ENCODE measurements at places on chromosomes 5 and 9.

DNA sequence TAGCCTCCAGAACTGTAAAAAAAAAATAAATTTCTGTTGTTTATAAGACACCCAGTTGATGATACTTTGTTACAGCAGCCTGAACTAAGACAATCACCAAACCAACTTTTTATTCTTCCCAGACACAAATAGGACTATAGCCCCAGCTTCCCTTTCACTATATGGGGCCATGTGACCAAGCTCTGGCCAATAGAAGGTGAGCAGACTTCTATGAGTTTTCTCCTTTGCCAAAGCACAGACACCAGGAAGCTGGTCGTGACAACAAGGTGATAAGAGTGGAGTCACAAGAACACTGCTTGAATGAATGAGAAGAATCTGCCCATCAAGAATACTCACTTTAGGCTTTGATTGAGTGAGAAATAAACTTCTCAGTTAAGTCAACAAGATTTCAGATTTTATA lies 217.7 kb downstream of the DEPDC1B start:
- no peak overlapping the region for H3K4me3 ChIP-seq
- H3K4me1 ChIP-seq = no peaks in the 10 kb centered on the region

GRCh38 chr5:76083555-76084495 lies 642 bp downstream of the SV2C start:
- DNase-seq = peak; percentile 40
- no peak overlapping the region for H3K27ac ChIP-seq
- peaks cover 57% of the 10 kb centered on the region for H3K27me3 ChIP-seq
- peak overlapping the region; percentile 69 for H3K4me3 ChIP-seq
- H3K4me1 ChIP-seq = peaks cover 28% of the 10 kb centered on the region
- no peaks in the 10 kb centered on the region for H3K36me3 ChIP-seq

DNA sequence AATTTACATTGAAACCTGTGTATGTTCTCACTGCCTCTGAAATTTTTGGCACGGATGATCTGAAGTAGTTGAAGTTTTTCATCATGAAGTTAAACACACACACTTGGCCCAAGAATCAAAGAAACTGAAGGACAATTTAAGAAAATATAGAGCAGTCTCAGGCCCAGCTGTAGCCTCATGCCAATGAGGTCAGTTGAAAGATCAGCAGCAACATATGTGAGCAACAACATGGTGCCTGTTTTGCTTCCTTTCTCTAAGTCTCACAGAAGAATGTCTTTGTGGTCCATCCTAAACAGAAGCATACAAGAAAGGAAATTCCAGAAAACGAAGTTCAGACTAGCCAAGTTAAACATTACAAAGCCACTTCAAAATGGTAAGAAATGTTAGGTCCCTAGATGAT lies 1737.2 kb downstream of the MAT2B start:
- no peak overlapping the region for H3K27ac ChIP-seq
- H3K4me3 ChIP-seq = no peak overlapping the region
- no peaks in the 10 kb centered on the region for H3K4me1 ChIP-seq
- no peak for DNase-seq
- H3K27me3 ChIP-seq = no peaks in the 10 kb centered on the region

GRCh38 chr5:58958701-58959100 lies 375.8 kb downstream of the RAB3C start:
- no peak overlapping the region for H3K27ac ChIP-seq
- DNase-seq = no peak

GRCh38 chr5:124330595-124331220 lies 415.7 kb downstream of the ZNF608 start:
- H3K4me3 ChIP-seq = no peak overlapping the region
- DNase-seq = no peak
- no peaks in the 10 kb centered on the region for H3K4me1 ChIP-seq

GRCh38 chr9:91199739-91200497 lies 161.8 kb downstream of the AUH start:
- no peaks in the 10 kb centered on the region for H3K27me3 ChIP-seq
- H3K27ac ChIP-seq = peak overlapping the region; percentile 18
- H3K4me3 ChIP-seq = no peak overlapping the region
- H3K4me1 ChIP-seq = peaks cover 48% of the 10 kb centered on the region

GRCh38 chr5:94192658-94193391 lies 425.6 kb downstream of the KIAA0825 start:
- DNase-seq = no peak
- no peaks in the 10 kb centered on the region for H3K4me1 ChIP-seq
- no peaks in the 10 kb centered on the region for H3K36me3 ChIP-seq
- no peak overlapping the region for H3K27ac ChIP-seq
- H3K4me3 ChIP-seq = no peak overlapping the region

GRCh38 chr5:124182133-124182532 lies 564.3 kb downstream of the ZNF608 start:
- no peak overlapping the region for H3K27ac ChIP-seq
- no peak overlapping the region for H3K4me3 ChIP-seq
- no peaks in the 10 kb centered on the region for H3K36me3 ChIP-seq
- DNase-seq = no peak
- H3K27me3 ChIP-seq = no peaks in the 10 kb centered on the region

All from activated CD4-positive, alpha-beta memory T cell treated with anti-CD3 and anti-CD28 coated beads for 36 hours (primary cell).